ENCODE measurements at places on chromosomes 6 and 20.

DNA sequence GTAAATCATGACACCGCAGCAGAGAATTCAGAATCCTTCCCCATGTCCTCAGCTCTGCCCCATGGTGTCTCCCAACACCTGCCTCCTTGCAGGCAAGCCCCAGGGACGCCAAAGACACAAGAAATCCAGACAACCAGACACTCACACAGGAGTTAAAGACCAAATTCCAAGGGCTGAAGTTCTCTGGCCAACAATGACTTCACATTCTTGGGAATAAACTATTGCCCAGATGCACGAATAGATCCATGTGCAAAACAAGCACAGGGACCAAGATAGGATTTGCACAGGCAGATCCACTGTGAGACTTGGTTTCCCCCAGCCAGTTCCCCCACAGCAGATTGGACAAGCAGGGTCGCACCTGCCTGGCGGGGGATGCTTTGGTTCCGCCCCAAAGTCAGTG is 246.7 kb downstream of the SOD2 start:
- DNase-seq = no peak

DNA sequence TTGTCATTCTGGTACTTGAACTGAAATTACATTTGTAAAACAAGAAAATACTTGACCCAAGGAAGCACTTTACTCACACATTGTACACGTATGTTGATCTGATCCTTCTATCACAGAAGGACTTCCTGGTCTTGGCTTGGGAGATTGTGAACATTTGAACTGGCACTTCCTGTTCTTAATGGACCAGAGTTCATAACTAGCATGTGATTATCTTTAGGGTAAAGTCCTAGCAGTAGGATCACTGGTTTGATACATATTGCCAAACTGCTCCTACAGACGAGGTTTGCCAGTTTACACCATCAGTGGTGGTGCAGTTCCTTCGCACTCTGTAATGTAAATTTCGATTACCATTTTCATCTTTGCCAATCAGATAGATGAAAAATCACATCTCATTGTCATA is 12.7 kb downstream of the HECA start:
- DNase-seq = no peak

- DNase-seq = no peak
Observed at GRCh38 chr6:84687431-84687830, 77.0 kb downstream of the TBX18 start.

GRCh38 chr20:14208956-14209355 is 128.5 kb downstream of the FLRT3 start:
- no peak for DNase-seq

GRCh38 chr6:26322645-26323482 is 42.1 kb upstream of the BTN3A2 start:
- DNase-seq = peak; percentile 86

DNA sequence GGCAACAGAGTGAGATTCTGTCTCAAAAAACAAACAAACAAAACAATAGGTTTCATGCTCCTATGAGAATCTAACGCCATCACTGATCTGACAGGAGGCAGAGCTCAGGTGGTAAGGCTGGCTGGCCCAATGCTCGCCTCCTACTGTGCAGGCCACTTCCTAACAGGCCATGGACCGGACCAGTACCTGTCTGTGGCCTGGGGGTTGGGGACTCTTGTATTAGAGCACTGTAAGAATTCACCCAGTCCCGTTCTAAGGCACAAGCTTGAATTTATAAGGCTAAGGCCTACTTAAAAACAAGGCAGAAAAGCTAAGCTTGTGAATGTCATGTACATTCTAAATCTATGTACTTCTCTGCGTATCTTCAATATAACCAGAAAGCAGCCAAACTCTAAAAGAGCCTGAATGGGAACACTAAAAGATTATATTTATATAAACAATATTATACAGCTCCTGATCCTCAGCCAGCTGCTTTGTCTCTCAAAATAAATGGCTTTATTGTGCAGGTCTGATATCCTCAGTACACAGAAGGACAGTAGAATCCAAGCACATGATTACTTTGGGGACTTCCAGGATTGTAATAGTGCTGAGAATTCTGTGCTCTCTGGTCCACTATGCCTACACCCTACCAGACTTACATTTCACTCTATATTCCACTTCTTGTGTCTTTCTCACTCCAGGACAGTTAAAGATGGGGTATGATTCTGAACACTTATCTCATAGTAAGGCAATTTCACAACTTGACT is 64.5 kb upstream of the DST start:
- DNase-seq = no peak

DNA sequence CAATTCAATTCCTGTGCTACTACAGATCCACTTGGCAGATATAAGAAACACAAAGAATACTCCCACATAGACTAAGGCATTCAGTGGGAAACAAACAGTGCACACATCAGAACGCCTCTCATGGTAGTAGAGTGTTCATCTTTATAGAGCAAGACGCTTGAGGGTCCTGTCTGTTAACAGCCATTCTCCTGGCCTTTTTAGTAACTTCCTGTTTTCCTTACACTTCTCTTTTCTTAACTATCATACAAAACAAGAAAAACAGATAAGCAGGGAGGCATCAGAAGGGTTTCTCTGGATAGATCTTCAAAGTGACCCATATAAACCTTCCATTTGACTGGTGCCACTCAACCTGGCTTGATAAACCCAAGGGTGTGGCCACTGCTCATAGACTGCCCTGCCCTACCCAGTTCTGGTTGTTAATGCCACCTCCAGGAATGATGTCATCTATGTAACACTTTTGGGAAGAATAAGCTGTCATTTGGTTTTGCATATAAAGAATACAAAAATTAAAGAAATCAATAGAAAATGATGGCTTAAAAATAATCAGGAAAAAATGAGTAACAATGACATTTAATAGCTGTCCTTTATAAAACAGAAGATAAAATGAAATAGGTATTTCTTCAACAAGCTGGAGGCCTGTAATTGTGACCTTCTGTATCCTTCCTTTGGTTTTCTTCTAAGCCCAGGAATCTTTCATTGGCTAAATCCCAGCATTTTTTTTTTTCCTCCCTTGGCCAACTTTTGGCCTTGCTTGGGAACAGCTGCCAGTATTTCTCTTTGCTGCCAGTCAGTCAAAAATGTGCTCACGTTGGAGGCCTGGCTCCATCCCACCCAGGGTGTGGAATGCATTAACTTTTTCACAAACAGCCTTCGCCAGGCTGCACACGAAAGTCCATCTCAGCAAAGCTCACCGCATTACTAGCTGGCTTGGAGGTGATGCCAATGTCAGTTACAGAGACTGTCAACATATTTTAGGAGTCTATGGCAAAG is 103.5 kb downstream of the GJA10 start:
- DNase-seq = no peak

- peak; percentile 40 for DNase-seq
Observed at GRCh38 chr20:50992733-50993457, 30.0 kb downstream of the KCNG1 start.

DNA sequence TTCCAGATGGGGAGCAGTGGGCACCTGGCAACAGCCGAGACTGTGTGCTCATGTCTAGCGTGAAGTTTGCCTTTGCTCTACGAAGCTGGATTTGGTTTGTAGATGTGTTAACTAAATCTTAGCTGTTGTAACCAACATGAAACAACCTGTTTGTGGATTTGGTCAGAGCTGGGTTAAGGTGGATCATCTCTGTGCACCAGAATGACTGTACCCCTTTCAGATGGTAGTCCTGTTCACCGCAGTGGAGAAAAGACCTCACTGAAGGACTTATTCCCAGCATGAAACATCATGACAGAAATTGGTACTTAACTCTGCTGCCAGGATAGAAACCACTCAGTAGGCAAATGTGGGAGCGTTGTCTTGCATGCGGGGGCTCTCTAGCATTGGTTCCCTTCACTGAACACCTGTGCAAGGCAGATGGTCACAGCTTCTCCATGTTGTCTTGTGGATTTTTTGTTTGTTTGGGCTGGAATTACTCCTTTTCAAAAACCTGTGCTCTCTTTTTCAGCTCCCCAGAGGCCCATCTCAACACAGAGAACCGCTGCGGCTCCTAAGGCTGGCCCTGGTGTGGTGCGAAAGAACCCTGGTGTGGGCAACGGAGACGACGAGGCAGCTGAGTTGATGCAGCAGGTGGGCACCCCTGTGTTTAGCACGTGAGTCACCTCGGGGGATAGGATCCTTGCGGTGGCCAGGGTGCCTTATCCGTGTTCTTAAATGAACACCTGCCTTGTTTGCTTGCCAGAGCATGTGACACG is 19.3 kb upstream of the EFCAB8 start:
- peak; percentile 89 for DNase-seq

DNA sequence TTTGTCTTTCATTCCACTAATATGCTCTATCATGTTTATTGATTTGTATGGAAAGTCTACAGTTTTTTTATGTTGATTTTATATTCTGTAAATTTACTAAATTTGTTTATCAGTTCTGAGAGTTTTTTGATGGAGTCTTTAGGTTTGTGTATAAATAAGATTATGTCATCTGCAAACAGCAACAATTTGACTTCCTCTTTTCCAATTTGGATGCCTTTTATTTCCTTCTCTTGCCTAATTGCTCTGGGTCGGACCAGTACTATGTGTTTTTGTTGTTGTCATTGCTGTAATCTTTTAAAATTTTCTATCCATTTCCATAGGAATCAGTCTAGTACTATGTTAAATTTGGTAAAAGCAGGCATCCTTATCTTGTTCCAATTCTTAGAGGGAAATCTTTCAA is 31.5 kb upstream of the POLR1H start:
- no peak for DNase-seq

- no peak for DNase-seq
Observed at GRCh38 chr6:119610754-119611153, 261.2 kb upstream of the MAN1A1 start.

- DNase-seq = no peak
Observed at GRCh38 chr6:107717781-107718180, 106.3 kb downstream of the SCML4 start.

GRCh38 chr20:63089051-63089907 is 82.5 kb upstream of the BHLHE23 start:
- DNase-seq = no peak

DNA sequence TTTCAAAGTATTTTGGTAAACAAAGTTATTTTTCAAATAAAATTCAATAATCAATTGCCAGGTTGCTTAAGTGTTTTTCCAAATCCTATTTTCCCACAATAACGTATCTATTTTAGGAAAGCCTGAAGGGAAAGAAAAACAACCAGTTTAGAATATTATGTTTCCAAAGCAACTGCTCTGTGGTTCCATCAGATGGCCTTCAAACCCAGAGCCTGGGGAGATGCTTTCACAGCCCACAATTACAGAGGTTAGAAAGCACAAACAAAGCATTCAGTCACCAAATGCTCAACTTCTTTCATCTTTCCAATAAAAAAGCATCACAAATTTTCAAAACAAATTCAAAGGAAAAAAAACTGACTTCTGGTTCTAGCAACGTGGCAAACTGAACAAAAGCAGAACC is 66.0 kb downstream of the ELOVL5 start:
- DNase-seq = no peak

DNA sequence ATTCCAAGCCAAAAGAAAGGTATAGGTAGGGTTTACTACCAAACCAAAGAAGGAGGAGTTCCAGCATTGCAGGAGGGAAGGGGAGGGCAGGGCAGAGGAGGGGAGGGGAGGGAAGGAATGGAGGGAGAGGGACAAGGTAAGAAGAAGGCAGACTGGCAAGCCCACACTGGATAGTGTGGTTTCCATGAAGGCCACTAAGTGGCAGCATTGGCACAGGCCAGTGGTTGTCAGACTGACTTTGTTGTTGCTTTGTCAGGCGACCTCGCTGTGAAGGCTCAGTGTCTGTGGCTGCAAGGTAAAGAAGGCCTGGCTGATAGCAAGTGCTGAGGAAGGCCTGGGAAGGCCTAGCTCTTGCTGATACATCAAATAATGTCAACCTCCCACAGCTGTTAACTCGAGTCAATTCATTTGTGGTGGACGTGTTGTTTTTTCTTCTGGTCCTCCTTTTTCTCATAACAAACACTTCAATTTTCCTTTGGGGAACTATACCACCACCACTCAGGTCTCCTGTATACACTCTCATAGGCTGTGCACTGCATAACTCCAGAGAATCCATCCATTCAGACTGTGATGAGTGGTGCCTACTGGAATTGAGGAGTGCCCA is 7.7 kb upstream of the ZNF334 start:
- DNase-seq = peak; percentile 55

GRCh38 chr6:162217058-162217457 is 510.5 kb downstream of the PRKN start:
- no peak for DNase-seq

DNA sequence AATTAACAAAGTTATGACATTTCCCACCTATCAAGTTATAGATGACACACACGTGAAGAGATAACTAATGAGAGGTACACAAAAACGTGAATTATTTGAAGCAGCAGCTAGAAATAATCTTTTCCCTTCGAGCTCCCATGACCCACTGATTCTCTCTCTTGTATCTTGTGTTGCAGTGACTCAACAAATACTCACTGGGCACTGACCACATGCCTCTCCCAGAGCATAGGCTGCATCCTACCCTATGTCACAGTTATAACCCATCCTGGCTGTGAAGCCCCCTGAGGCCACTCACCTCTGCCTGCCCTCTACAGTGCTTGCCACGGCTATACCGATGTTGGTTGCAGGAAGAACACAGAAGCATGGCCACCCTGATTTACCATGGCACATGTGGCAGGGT is 91.8 kb downstream of the INSM1 start:
- DNase-seq = no peak

GRCh38 chr20:62543470-62544302 is 67.9 kb upstream of the GATA5 start:
- no peak for DNase-seq

- no peak for DNase-seq
Observed at GRCh38 chr20:61426352-61426751, 174.3 kb downstream of the CDH4 start.

DNA sequence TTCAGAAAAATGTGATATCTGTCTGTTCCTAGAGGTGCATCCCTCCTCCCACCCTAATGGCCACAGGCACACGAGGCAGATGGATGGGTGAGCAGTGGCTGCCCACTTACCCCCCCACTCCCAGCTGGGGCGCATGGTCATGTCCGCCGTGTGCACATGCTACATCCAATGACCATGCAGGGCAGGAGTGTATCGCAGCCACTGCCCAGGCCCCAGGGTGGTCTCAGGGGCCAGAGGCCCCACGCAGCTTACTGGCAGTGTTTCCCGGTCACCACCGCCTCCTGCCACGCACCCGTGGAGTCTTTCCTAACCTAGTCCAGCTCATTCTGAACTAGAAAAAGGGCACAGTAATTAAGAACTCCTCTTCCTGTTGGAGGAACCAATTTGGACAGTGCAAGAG is 11.7 kb upstream of the HTR1B start:
- DNase-seq = no peak

DNA sequence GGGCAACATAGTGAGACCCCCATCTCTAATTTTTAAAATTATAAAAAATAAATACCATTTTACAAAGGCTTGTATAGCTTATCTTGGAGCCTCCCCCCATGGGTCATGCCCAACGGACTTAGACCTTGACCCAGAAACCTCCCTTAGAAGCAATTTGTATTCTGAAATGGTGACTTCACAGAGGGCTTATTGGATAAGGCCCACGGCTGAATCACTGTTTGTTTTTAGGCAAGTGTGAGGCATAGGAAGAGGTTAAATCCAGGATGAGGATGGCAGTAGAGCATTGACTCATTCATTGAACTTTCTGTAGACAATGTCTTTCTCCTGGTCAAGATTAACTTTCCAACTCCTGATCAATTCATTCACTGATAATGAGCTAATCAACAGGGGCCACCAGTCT is 6.2 kb upstream of the SNAI1 start:
- no peak for DNase-seq
